ENCODE measurements at places on chromosomes 3 and 15.

DNA sequence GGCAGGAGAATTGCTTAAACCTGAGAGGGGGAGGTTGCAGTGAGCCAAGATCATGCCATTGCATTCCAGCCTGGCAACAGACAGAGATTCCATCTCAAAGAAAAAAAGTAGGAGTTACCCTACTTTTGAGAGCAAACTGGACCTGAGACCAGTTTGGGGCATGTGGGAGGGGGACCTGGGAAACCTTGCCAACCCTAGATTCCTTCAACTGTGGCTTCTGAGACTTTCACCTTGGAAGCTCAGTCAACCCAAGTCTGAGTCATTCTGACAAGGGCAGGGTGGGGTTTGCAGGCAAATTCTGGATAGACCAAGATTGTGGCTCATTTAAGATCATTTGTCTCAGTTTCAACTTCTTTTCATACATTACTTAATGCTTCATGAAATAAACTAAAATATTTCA is 23.8 kb upstream of the SIAH2 start:
- DNase-seq = no peak

- DNase-seq = no peak
Observed at GRCh38 chr3:33250712-33251111, 26.5 kb upstream of the FBXL2 start.

- no peak for DNase-seq
Observed at GRCh38 chr3:33942483-33943150, 144.2 kb downstream of the PDCD6IP start.

- DNase-seq = no peak
Observed at GRCh38 chr3:107710851-107711250, 188.1 kb downstream of the BBX start.

- no peak for DNase-seq
Observed at GRCh38 chr3:120143676-120144075, 49.4 kb upstream of the GSK3B start.

GRCh38 chr3:103609472-103609871 is 1174.7 kb downstream of the ZPLD1 start:
- DNase-seq = no peak

GRCh38 chr3:78165876-78166275 is 1126.0 kb downstream of the ROBO2 start:
- DNase-seq = no peak

All from inflammatory macrophage (primary cell).